ENCODE measurements at places on chromosomes 16 and 17.

- H3K4me3 ChIP-seq: no peak overlapping the region
- H3K4me1 ChIP-seq: peaks cover 15% of the 10 kb centered on the region
- no peaks in the 10 kb centered on the region for H3K27me3 ChIP-seq
- H3K27ac ChIP-seq: peak overlapping the region; percentile 31
These were observed 34.5 kb upstream of the CLEC3A start for GRCh38 chr16:77987810-77988209.

GRCh38 chr16:70437017-70437581 is 1.8 kb downstream of the ST3GAL2 start:
- no peak for DNase-seq
- no peaks in the 10 kb centered on the region for H3K36me3 ChIP-seq
- peak overlapping the region; percentile 78 for H3K4me3 ChIP-seq
- H3K27ac ChIP-seq: peak overlapping the region; percentile 75

GRCh38 chr16:4968879-4969483 is 10.9 kb downstream of the SEC14L5 start:
- H3K27me3 ChIP-seq: no peaks in the 10 kb centered on the region
- no peak for DNase-seq
- H3K36me3 ChIP-seq: no peaks in the 10 kb centered on the region
- no peak overlapping the region for H3K4me3 ChIP-seq
- no peak overlapping the region for H3K27ac ChIP-seq
- no peaks in the 10 kb centered on the region for H3K4me1 ChIP-seq

DNA sequence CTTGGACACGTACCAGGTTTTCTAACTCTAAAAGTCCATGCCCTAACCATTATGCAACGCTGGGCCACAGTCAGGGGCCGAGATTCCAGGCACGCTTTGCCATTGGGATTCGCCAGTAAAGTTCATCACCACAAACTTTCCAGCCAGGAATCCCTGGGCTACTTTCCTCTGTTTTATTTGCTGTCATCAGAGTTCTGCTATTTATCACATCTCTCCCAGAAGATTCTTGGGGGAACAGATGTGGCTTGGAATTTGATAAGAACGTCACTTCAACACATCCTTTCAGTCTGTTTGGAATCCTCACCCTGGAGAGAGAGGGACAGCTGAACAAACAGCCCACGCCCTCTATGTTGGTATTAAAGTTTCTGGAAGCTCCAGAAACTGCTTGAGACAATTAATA is 109.6 kb upstream of the CACNG3 start:
- no peaks in the 10 kb centered on the region for H3K27me3 ChIP-seq
- H3K4me3 ChIP-seq: no peak overlapping the region
- no peak overlapping the region for H3K27ac ChIP-seq
- DNase-seq: no peak
- H3K36me3 ChIP-seq: no peaks in the 10 kb centered on the region

- H3K36me3 ChIP-seq: peaks cover 43% of the 10 kb centered on the region
- no peak overlapping the region for H3K27ac ChIP-seq
- no peak for DNase-seq
- no peak overlapping the region for H3K4me3 ChIP-seq
- H3K4me1 ChIP-seq: peaks cover 54% of the 10 kb centered on the region
These were observed 47.1 kb downstream of the VAC14 start for GRCh38 chr16:70753694-70754325.

DNA sequence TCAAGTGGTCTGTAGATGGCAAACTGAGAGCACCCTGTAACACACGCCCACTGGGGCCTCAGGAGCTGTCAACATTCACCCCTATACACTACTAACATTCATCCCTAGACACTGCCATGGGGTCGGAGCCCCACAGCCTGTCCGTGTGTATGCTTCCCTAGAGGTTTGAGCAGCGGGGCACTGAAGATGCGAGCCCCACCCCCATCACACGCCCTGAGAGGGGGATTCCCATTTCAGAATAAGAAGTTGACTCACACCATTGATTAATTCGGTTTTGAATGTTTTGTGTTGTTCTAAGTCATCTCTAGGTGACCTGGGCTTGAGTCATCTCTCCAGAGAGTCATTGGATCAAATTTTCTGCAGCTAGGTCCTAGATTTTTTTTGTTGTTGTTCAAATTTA is 37.3 kb upstream of the MMD start:
- no peak overlapping the region for H3K4me3 ChIP-seq
- H3K4me1 ChIP-seq: no peaks in the 10 kb centered on the region
- no peak for DNase-seq
- H3K27ac ChIP-seq: no peak overlapping the region
- H3K27me3 ChIP-seq: no peaks in the 10 kb centered on the region

DNA sequence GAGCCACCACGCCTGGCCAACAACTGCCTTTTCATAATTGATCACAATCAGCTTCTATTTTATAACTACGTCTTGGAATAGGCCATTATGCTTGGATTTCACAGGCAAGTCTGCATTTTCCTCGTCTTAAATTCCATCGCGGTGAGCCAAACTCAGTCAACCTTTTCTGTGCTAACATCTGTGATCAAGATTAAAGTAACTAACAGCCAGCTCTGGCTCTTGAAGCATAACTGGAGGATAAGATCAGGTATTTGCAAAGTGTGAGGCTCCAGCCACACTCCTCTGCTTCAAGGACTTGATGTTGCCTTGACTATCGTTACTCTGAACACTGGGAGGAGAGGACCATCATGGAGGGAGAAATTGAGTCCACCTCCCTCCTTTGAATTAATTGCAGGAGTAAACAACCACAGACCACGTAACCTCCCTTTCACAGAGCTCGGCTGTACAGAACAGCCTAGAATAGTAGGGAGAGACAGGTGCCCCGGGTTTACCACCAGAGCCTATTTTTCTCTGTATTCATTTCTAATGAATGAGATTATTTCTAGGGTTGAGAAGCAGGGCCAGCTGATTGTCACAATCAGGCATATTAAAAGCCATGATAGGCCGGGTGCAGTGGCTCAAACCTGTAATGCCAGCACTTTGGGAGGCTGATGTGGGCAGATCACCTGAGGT is 143.0 kb downstream of the XYLT1 start:
- no peaks in the 10 kb centered on the region for H3K27me3 ChIP-seq
- H3K27ac ChIP-seq: no peak overlapping the region
- H3K4me3 ChIP-seq: no peak overlapping the region
- DNase-seq: no peak
- H3K36me3 ChIP-seq: no peaks in the 10 kb centered on the region

GRCh38 chr17:77281122-77281903 is 140.5 kb downstream of the SEC14L1 start:
- peak overlapping the region; percentile 60 for H3K4me3 ChIP-seq
- peak; percentile 74 for DNase-seq
- H3K27ac ChIP-seq: peak overlapping the region; percentile 86
- no peaks in the 10 kb centered on the region for H3K36me3 ChIP-seq
- H3K27me3 ChIP-seq: peaks cover 7% of the 10 kb centered on the region
- H3K4me1 ChIP-seq: peaks cover 36% of the 10 kb centered on the region

GRCh38 chr16:10210944-10211343 is 28.7 kb upstream of the GRIN2A start:
- no peak overlapping the region for H3K27ac ChIP-seq
- H3K36me3 ChIP-seq: no peaks in the 10 kb centered on the region
- no peaks in the 10 kb centered on the region for H3K4me1 ChIP-seq
- H3K4me3 ChIP-seq: no peak overlapping the region
- H3K27me3 ChIP-seq: no peaks in the 10 kb centered on the region

GRCh38 chr17:17999364-18000029 is 26.8 kb downstream of the DRC3 start:
- no peak for DNase-seq
- no peak overlapping the region for H3K4me3 ChIP-seq
- H3K36me3 ChIP-seq: peaks cover 4% of the 10 kb centered on the region
- no peak overlapping the region for H3K27ac ChIP-seq
- no peaks in the 10 kb centered on the region for H3K4me1 ChIP-seq

- peaks cover 4% of the 10 kb centered on the region for H3K4me1 ChIP-seq
- no peak overlapping the region for H3K27ac ChIP-seq
- H3K27me3 ChIP-seq: no peaks in the 10 kb centered on the region
- no peak overlapping the region for H3K4me3 ChIP-seq
- DNase-seq: no peak
- H3K36me3 ChIP-seq: no peaks in the 10 kb centered on the region
These were observed 239.6 kb downstream of the CDH11 start for GRCh38 chr16:64882078-64882784.

GRCh38 chr16:61792194-61792909 is 243.9 kb downstream of the CDH8 start:
- H3K4me3 ChIP-seq: no peak overlapping the region
- H3K36me3 ChIP-seq: no peaks in the 10 kb centered on the region
- no peak overlapping the region for H3K27ac ChIP-seq
- no peaks in the 10 kb centered on the region for H3K4me1 ChIP-seq
- no peak for DNase-seq

DNA sequence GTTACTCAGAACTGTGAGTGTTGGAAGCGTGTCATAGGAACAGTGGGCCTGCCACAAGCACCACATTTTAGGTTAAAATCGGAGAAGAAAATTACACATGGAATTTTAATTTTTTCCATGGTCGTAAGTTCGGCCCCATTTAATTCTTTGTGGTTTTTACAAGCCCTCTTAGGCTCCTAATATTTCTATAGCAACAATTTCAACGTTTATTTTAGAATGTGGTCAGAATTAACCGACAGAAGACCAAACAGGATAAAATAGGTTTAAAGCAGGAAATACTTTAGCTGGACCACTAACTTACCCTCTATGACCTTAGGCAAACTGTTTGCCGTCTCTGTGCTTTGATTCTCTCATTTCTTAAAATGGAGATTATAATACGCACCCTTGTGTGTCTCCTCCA is 69.9 kb downstream of the FTO start:
- H3K27me3 ChIP-seq: no peaks in the 10 kb centered on the region
- no peak overlapping the region for H3K27ac ChIP-seq
- peaks cover 47% of the 10 kb centered on the region for H3K4me1 ChIP-seq
- no peak for DNase-seq
- H3K4me3 ChIP-seq: no peak overlapping the region

- no peaks in the 10 kb centered on the region for H3K27me3 ChIP-seq
- H3K4me3 ChIP-seq: no peak overlapping the region
- H3K36me3 ChIP-seq: peaks cover 39% of the 10 kb centered on the region
- no peak for DNase-seq
- H3K27ac ChIP-seq: no peak overlapping the region
These were observed 23.0 kb downstream of the KNOP1 start for GRCh38 chr16:19694989-19695388.

- no peaks in the 10 kb centered on the region for H3K36me3 ChIP-seq
- no peaks in the 10 kb centered on the region for H3K27me3 ChIP-seq
- H3K4me3 ChIP-seq: no peak overlapping the region
These were observed 103.1 kb upstream of the HSBP1 start for GRCh38 chr16:83704656-83705055.

GRCh38 chr16:75116081-75116910 is at the start of gene LDHD:
LDHD (minus strand) TSS chr16:75116780; CDS start chr16:75116720, 60 bp downstream.
- peak within 1 kb of the TSS; percentile 54 for H3K4me3 ChIP-seq
- H3K27ac ChIP-seq: peak within 1 kb of the TSS; percentile 82
- peaks cover 48% of the 10 kb centered on the region for H3K4me1 ChIP-seq
- H3K36me3 ChIP-seq: peaks cover 13% of the 10 kb centered on the region
- peak; percentile 94 for DNase-seq

GRCh38 chr17:76005263-76006149 is 4.9 kb downstream of the CDK3 start:
- H3K4me3 ChIP-seq: no peak overlapping the region
- H3K4me1 ChIP-seq: peaks cover 9% of the 10 kb centered on the region
- peak; percentile 86 for DNase-seq
- H3K27ac ChIP-seq: no peak overlapping the region

- no peak overlapping the region for H3K27ac ChIP-seq
- no peaks in the 10 kb centered on the region for H3K27me3 ChIP-seq
- H3K36me3 ChIP-seq: no peaks in the 10 kb centered on the region
- peak; percentile 27 for DNase-seq
These were observed 266.3 kb downstream of the FOXL1 start for GRCh38 chr16:86844695-86845094.

- H3K27ac ChIP-seq: peak overlapping the region; percentile 96
- H3K4me3 ChIP-seq: peak overlapping the region; percentile 81
- no peaks in the 10 kb centered on the region for H3K27me3 ChIP-seq
- DNase-seq: peak; percentile 63
These were observed 424 bp downstream of the MON1B start for GRCh38 chr16:77191259-77191969.

- peak overlapping the region; percentile 70 for H3K4me3 ChIP-seq
- peaks cover 17% of the 10 kb centered on the region for H3K4me1 ChIP-seq
- H3K36me3 ChIP-seq: no peaks in the 10 kb centered on the region
- peaks cover 61% of the 10 kb centered on the region for H3K27me3 ChIP-seq
These were observed 537 bp upstream of the GJC1 start for GRCh38 chr17:44830359-44831288.

DNA sequence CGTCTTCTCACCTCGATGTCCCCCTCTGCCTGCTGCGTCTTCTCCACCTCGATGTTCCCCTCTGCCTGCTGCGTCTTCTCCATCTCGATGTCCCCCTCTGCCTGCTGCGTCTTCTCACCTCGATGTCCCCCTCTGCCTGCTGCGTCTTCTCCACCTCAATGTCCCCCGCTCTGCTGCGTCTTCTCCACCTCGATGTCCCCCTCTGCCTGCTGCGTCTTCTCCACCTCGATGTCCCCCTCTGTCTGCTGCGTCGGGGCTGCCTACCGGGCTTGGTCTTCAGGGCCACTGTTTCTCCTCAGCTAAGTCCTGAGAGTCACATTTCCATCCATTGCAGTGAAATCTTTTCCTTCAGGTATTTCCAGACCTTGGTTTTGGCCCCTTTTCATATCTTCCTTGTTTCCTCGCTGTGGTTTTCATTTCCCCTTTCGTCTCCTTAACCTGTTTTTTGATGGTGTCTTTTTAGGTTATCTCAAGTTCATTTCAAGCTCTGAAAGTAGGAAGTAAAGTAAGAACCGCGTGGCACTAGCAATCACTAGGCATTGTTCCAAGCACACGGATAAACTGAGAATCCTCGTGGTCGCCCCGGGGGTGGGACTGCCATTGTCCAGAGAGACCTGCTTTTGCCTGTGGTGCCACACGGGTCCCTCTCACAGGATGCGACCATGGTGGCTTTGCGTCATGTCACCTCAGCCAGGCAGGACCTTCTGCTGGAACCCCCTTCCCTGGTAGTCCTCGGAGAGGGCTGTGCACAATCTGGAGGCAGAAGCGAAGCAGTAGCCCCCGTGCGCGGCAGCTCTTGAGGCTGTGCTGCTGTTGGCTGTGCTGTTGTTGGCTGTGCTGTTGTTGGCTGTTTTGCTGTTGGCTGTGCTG is 9.5 kb upstream of the ZNF750 start:
- H3K4me3 ChIP-seq: no peak overlapping the region
- no peak overlapping the region for H3K27ac ChIP-seq
- DNase-seq: no peak
- peaks cover 12% of the 10 kb centered on the region for H3K4me1 ChIP-seq

All from stomach (tissue), 19 donors.